ENCODE measurements at places on chromosomes 6 and 20.

- no peak for DNase-seq
These were observed 719 bp downstream of the SMPD2 start for GRCh38 chr6:109441069-109441816.

DNA sequence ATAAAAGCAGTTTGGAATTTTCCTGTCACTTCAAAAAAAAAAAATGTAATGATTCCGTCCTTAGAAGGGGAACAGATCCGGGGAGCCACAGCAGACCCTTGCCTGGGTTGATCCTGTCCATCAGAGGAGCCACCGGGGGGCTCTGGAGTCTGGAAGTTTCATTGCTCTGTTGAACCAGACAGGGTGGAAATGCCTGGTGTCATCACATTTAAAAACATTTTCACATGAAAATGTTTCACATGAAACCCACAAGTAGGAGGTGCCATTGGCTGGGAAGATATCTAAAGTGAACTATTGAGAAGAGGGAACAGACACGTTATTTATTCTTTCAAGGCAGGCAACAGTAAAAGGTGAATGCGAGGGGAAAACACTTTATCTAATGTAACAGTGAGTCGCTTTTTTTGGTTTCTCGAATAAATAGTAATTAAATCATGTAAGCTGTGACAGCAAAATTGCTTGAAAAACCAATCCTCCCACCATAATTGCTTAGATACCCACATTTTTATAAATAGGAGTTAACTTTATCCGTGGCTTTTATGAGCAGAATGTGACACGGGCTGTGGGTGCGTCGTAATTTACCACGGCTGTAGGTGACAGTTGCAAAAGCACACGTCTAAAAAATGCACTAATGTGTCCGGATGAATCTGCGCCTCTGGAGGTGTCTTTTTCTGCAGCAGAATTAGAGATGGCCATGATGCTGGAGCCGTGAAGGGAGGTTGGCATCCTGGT, 323.4 kb downstream of the TAF4 start:
- DNase-seq, result no peak

GRCh38 chr6:15659181-15659580, 3.6 kb downstream of the DTNBP1 start:
- DNase-seq, result no peak

DNA sequence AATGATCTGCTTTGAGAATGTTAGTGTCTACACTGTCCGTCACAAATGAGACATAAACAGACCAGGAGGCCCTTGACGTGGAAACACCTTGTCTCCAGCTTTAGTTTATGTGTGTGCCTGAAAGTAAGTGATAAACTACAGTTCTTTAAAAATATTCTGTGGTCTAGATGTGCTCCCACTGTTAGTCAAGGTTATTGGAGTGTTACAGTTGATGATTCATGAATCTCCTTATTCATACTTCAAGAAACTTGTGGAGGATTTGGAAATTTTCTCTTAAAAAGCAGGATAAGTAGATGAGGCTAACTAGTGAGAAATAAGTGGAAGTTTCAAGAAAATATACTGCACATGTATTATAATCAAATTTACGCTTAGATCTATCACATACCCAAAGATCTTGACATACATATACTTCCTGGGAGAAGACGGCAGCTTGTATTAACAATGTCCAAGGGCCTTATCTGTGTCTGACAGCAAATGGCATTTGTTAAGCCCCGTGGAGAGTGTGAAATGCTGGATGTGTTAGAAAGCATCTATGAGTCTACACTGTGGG, 90.5 kb upstream of the MBOAT1 start:
- no peak for DNase-seq

DNA sequence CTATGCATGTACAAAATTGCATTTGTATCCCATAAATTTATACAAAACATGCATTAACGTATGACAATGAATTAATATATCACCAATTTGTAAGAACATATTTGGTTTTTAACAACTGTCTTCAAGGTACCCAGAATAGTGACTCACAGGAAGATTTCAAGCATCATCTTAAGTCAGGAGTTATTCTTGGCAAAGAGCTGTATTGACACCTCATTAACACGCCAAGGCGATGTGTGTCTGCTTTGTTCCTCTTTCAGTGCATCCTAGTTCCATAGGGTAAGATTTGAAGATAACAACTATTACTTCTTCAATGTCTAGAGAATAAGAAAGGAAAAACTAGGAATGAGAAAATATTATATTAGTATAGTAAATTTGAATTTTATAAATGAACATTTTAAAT, 35.8 kb upstream of the TPD52L1 start:
- DNase-seq, result no peak

DNA sequence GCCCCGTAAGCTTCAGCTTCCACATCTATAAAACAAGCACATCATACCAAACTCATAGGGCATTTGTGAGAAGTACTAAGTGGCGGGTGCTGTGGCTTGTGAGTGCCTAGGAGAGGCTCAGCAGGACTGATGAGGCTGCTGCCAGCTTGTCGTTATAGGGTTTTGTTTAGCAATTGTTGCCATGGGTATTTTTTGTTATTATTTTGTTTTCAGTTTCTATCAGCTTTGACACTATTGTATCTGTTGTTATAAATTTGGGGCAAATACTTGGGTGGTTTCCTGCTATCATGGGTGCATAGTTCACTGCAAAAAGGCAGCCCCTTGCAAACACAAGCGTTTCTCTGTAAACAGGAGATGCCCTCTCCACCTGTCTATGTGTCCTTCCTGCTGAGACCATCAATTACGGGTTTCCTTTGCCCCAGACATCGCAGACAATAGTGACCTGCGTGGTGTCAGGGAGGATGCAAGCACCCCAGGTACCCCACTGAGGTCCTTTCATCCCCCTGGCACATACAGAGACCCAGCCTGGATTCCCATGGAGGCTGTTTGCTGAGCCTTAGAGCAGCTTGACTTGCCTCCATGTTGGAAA, 3.1 kb upstream of the CCDC167 start:
- no peak for DNase-seq

- DNase-seq, result no peak
These were observed 5.6 kb upstream of the PXMP4 start for GRCh38 chr20:33725607-33726264.

- no peak for DNase-seq
These were observed 163.6 kb downstream of the BTBD9 start for GRCh38 chr6:38476141-38476540.

- DNase-seq, result peak; percentile 20
These were observed 106.1 kb downstream of the TNFAIP3 start for GRCh38 chr6:137973201-137973600.

GRCh38 chr6:105753620-105754211, 332.4 kb upstream of the PRDM1 start:
- no peak for DNase-seq

DNA sequence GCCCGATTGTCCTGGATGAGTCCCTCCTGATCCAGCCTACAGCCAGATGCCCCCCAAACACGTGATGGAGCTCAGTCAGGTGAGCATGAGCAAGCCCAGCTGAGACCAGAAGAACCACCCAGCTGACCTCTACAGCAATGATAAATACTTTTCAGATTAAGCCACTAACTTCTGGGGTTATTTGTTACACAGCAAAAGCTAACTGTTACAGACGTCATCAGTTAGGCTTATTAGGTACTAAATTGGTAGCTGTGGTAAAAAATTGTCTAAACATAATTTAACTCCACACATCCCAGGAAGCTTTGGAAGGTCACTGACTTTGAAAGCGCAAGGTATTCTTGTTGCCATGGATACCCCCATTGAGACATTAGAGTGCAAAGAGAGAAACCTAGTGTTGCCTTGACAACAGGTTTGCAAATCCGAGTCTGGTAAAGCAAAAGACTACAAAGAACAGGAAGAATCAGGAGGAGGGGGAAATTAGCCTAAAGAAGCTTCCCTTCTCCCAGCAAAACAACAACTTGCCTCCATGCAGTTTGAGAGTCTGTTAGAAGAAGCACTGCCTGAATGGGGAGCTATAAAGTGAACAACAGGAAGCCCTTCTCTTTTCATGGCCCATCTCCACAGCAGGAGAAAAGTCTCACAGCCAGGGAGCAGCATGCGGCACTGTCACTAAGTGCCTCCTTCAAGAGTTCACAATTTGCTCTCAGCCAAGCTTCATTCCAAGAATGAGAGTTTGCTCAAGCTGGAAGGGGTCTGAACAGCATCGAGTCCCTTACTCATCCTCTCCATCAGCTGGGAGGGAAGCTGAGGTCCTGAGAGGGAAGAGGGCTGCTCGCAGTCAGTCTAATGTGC, 41.7 kb upstream of the ZNF831 start:
- no peak for DNase-seq

- no peak for DNase-seq
These were observed 459.5 kb downstream of the KIF16B start for GRCh38 chr20:16113736-16114135.

GRCh38 chr20:36875702-36876472, at the start of gene TLDC2:
Gene TLDC2 (plus strand): TSS chr20:36876138. CDS start chr20:36876175, 37 bp downstream.
- DNase-seq, result no peak

DNA sequence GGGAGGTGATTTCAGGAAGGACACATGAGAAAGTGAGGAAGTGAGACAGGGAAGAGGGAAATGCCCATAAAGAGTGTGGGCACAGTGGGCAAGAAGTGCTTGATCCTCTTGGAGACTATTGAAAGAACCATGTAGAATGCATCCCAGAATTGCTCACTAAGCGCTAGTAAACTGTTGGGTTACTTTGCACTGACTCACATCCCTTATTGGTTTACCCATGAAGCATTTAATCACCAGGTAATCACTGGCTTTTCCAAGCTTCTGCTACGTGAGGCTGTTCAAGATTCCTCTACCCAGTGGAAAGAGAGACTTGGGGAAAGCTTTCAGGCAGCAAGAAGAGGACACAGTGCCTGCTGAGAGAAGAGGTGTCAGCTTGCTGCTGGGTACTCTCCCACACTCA, 410.0 kb upstream of the JAG1 start:
- DNase-seq, result no peak

DNA sequence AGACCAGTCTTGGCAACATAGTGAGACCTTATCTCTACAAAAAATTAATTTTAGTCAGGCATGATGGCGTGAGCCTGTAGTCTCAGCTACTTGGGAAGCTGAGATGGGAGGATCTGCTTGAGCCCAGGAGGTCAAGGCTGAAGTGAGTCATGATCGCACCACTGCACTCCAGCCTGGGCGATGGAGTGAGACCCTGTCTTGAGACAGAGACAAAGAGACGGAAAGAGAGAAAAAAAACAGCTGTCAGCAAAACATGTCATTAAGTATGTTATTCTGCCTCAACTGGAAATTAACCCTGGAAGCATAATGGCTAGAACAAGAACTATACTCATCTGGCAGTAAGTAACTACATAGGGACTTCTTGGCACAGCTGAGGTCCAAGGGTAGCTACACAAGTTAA, 7.2 kb downstream of the MMS22L start:
- DNase-seq, result no peak

DNA sequence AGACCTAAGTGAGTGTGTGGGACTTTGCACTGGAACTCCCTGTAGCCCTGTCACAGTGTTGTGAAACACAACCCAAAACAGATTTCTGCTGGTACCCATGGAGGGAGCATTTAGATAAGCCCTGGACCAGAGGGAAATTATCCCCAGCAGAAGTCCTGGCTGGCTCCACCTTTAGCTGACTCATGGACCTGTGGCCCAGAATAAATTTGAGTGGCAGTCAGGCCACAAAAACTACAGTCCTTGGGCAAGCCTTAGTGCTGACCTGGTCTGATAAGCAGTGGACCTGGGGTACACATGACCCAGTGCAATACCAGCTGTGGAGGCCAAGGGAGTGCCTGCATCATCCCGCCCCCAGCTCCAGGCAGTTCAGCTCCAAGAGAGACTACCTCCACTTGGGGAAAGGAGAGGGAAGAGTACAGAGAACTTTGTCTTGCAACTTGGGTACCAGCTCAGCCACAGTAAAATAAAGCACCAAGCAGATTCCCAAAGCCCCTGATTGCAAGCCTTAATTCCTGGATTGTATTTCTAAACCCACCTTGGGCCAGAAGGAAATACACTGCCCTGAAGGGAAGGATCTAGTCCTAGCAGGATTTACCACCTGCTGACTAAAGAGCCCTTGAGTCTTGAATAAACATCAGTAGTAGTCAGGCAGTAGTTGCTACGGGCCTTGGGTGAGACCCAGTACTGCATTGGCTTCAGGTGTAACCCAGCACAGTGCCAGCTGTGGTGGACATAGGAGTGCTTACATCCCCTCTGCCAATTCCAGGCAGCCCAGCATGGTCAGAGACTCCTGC, 140.4 kb upstream of the COL21A1 start:
- DNase-seq, result no peak

DNA sequence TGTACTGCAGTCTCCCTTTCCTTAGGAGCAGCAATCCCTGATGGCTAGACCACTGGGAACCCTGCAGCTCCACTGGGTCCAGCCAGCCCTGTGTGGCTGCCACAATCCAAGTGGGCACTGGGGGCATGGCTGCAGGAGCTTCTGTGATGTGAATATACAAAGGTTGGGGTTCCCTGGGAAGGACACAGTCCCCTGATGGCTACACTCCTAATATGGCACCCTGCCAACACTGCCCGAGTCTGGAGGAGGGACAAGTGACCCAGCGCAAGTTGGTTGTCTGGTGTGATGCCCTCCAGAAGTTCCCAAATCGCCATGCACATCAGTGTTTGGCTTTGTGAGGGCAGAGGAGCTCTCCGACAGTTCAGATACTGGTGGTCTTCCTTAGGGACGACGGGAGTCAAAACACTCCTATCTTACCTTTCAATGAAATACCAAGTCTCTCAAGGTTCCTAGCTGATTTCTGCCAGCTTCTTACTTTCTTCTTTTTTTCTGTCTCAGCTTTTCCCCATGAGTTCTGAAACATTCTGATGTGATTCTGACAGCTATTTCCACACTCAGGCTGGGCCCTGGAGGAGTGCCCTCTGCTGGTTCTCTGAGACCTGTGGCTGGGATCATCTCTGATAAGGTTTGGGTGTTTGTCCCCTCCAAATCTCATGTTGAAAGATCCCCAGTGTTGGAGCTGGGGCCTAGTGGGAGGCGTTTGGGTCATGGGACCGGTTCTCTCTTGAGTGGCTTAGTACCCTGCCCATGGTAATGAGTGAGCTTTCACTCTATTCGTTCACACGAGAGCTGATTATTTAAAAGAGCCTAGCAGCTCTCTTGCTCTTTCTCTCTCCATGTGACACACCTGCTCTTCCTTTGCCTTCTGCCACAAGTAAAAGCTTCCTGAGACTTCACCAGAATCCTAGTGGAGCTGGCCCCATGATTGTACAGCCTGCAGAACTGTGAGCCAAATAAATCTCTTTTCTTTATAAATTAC, 15.5 kb upstream of the ZFP57 start:
- no peak for DNase-seq

DNA sequence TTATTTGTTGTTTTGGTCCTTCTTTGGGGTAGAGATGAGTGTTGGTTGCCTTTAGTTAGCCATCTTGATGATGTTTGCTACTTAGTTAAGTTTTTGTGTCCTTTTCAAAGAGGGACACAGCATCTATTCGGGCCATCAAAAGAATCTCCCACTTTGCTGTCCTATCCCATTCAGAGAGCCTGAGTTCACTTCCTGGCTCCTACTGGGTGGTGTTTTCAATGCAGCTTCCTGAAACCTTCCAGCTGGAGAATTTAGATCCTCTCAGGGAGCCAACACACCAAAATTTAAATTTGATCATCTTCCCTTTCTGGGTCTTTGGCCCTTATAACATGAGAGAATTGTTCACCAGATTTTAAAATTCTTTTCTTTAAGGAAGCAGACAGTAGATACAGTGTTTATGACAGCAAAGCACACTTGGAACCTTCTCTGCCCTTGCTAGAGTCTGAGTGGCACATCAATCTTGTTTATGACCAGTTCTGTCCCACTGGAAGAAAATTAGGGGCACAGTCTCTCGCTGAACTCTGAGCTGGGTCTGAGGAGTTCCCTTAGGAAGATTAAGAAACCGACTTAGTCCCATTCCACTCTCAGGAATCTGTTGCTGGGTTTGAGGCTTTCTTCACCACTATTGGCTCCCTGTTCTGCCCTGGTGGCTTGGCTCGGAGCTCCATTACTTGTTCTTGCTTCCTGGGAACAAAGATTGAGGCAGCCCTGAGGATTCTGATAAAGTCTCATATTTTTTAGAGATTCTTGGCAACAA, 115.5 kb downstream of the CCDC170 start:
- no peak for DNase-seq

Measured in fibroblast of the conjunctiva (primary cell).